ENCODE measurements at places on chromosomes 7 and 10.

- DNase-seq: peak; percentile 97
Measured at GRCh38 chr10:50621968-50622705, 1.6 kb downstream of the SGMS1 start.

GRCh38 chr10:131162866-131163843 is 148.4 kb downstream of the TCERG1L start:
- no peak for DNase-seq

DNA sequence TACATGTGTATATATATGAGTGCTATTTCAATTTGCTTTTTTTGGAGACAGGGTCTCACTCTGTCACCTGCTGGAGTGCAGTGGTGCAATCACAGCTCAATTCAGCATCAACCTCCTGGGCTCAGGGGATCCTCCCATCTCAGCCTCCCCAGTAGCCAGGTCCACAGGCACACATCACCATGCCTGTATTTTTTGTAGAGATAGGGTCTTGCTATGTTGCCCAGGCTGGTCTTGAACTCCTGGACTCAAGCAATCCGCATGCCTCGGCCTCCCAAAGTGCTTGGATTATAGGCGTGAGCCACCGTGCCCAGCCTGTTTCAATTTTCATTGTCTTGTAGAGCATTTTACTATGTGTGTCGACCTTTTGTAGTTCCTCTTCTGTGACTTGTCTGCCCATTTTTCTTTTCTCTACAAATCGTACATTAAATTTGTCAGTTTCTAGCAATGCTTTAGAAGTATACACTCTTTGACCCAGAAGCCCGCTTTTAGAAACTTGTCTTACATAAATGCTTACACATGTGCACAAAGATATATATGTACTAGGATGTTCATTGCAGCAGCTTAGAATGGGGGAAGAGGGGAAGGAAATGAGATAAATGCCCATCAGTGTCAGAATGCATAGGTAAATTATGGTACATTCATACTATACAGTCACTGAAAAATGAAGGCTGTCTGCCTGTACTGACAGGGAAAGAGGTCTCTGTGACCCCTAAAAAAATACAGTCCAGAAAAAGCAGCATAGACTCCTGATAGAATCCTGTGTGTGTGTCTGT is 12.2 kb upstream of the RFC2 start:
- no peak for DNase-seq

DNA sequence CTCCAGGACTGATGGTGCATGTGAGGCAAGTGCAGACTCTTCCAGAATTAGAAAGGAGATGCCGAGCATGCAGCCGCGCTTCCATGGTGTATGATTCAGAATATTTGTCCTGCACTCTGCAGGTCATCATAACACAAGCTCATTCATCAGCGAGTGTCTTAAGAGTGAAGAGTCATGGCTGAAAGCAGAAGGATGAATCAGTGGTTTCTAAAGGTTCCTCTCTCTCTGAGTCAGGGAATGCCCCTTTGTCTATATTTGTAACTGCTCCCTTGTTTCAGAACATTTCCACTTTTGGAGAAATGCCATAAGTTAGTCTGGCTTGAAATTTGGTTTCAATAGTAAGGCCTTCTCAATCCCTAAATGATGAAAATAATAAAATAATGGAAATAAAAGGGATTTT is 52.3 kb downstream of the HECW1 start:
- no peak for DNase-seq

DNA sequence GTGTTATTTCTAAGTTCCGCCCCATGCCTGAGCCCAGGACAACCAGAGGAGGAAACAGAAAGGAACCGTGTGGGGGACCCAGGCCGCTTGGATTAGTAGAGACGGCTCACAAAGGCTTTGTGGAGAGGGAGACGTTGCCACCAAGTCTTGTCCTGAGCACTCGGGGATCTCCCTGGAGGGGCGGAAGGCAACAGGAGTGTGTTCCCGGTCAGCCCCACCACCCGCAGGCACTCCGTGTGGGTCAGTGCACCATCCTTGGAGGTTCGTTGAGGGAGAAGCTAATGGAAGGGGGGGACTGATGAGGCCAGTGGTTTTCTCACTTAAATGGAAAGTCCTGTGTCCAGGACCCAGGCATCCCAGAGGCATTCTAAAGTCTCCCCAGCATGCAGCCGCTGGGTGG is 26.7 kb upstream of the EN2 start:
- no peak for DNase-seq

DNA sequence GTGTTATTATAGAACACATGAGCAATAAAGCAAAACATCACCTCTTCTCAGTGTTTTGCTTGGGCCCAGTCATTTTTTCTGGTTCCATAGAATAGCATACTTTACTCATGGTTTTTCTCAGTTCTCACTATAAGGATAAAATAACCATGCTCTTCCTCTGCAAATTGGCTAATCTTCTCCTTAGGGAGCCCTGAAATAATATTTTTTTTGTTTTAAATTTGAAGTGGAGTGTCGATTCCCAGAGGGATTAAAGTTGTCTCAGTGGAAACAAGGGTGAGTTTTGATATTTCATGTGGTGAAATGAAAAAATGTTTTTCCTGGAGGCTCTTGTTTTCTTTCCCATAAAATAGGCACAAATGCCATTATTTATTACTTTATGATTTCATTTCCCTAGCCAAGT is 127.3 kb downstream of the NOC3L start:
- DNase-seq: no peak

DNA sequence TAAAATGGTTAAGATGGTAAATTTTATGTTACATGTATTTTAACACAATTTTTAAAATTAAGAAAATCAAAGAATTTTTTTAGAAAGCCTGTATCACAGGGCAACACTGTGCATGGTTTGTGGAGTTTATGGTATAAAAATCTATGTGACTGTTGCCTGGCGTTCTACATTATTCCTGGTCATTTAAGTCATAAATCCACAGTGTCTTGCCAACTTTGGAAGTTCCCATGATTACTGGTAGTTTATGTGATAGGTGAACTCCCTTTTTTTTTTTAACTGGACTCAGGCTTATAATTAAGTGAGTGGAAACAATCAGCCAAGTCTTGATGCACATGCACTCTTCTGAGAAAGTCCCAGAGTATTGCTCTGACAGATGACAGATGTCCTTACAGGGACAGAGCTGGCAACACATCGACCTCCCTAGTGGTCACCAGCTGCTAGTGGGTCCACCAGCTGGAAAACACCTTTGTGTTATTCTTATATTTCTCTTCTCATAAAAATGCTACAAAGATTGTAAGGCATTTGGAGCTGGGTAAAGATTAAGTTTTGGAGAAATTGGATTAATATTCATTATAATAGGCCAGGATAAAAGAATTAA is 8.8 kb upstream of the STN1 start:
- DNase-seq: no peak

DNA sequence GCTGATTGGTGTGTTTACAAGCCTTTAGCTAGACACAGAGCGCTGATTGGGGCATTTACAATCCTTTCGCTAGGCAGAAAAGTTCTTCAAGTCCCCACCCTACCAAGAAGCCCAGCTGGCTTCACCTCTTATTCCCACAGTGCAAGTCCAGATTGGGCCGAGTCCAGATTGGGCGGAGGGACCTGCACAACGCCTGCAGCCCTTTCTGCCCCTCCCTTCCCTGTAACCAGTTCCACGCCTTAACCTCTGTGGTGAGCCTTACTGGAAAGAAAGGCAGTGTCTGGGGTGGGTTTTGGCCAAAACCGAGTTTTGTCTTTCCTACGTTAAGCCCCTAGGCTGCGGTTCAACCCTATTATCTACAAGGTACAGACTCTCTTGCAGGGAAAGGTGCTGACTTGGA is 268.7 kb downstream of the ZEB1 start:
- no peak for DNase-seq

DNA sequence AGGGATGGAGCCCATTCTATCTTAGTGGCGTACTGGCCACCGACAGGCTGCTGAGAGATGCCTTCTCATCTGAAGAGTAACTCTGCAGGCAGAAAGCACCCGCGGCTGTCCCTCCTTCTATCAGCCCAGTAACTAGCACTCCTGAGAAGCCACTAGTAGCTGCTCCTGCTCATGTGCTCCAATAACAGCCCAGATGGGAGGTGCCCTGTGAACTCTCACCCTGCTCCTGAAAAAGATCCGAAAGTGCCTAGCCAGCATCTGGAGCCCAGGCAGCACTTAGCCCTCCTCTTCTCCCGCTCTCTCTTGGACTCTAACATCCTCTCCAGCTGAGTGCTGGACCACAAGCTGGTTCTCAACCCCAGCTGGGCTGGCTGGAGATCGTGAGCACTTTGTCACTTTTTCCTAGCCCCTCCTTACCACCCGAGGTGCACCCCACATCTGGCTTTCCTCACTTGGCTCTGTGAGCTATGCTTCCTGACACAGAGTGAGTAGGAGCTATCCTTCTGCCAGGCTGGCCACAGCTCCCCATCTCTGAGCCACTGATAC is 239.2 kb downstream of the GRID1 start:
- no peak for DNase-seq

- DNase-seq: no peak
Measured at GRCh38 chr7:156783864-156784263, 109.1 kb downstream of the LMBR1 start.

GRCh38 chr10:29559996-29560395 is 74.8 kb downstream of the SVIL start:
- DNase-seq: no peak

- no peak for DNase-seq
Measured at GRCh38 chr10:42809676-42810075, 27.1 kb downstream of the BMS1 start.

DNA sequence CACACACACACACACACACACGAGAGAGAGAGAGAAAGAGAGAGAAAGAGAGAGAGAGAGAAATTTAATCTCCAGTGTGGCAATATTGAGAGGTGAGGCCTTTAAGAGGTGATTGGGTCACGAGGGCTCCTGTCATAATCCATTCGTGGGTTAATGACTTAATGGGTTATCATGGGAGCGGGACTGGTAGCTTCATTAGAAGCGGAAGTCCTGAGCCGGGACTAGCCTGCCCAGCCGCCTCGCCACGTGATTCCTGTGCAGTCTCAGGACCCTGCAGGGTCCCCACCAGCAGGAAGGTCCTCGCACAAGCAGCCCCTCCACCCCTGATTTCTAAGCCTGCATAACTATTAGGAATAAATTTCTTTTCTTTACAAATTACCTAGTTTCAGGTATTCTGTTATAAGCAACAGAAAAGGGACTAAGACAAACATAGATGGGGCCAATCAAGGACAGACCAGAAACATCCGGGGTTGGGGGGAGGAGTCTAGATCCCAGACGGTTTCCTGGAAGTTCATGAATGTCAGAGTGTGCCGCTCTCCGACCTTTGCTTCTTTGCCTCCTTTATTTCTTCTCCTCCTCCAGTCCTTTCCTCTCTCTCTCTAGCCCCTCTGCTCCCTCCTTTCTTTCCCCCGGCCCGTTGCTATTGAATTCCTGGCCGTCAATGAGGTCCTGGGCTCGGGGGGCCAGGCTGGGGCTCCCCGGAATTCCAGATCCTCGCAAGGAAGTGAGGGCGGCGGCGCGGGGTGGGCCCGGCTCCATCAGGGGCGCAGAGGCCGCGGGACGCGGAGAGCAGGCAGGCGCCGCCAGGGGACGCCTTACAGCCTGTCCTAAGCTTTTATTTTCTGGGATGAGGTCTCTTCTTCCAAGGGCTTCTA is 146.8 kb downstream of the CYP26A1 start:
- no peak for DNase-seq

GRCh38 chr7:74656441-74656836 is 1.1 kb upstream of the GTF2I start:
- peak; percentile 91 for DNase-seq

- peak; percentile 88 for DNase-seq
Measured at GRCh38 chr7:88243345-88243909, 23.6 kb upstream of the SRI start.

- peak; percentile 17 for DNase-seq
Measured at GRCh38 chr7:5420067-5420880, 3.4 kb downstream of the TNRC18 start.

- no peak for DNase-seq
Measured at GRCh38 chr7:117273325-117273724, 49.5 kb downstream of the WNT2 start.

GRCh38 chr10:130301021-130301892 is 165.1 kb downstream of the GLRX3 start:
- DNase-seq: peak; percentile 79

GRCh38 chr7:143393267-143394041 is 12.3 kb downstream of the ZYX start:
- no peak for DNase-seq

GRCh38 chr10:88582806-88583583 is at the start of gene RNLS:
RNLS (minus strand) TSS chr10:88583318.
- peak; percentile 90 for DNase-seq

GRCh38 chr10:125782616-125783015 is 7.0 kb upstream of the MMP21 start:
- DNase-seq: no peak

DNA sequence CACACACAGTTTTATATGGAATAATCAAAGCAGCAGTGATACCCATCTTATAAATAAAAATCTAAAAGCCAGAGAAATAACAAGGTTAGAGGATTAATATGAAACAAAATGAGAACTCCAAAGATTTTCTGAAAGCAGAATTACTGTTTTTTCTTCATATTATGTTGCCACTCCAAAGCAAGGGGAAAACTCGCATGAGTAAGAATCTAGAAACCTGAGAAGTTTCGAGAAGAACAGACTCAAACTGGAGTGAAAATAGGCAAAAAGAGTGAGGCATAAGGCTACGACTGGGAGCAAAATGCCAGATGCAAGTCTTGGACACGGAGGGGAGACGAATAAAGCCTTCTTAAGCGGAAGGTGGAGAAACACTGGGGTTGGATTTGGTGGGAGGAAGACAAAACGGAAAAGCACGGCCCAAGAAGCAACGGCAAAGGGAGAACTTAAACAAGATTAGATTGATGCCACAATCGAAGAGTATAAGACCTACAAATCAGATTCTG is 923 bp downstream of the TNPO3 start:
- DNase-seq: no peak

- no peak for DNase-seq
Measured at GRCh38 chr7:143362131-143363015, at the start of gene FAM131B. FAM131B (minus strand) TSS chr7:143362713; CDS start chr7:143362603, 110 bp downstream.

DNA sequence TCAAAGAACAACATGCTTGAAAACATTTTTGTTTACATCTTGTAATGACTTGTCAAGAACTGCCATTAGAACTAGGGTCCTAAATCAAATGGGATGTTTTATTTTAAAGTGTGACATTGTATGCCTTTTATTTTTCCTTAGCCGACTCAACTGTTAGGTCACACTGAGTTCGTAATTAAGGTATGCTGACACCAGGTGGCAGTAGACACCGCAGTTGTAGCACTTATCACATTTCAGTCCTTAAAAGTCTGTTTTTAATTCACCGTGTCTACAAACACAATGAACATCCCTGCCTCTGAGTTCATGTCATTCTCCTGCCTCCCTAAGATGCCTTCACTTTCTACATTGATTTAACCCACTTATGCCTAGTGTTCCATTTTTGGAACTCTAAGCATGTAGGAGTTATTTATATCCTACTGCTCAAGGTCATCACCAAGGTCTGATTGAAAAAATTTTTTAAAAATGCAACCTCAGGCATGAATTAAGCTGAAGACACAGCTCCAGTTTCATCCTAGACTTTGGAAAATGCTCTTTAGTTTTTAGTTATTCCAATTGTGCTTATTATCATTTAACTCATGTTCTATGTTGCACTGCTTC is 186.1 kb downstream of the BMPER start:
- peak; percentile 59 for DNase-seq

DNA sequence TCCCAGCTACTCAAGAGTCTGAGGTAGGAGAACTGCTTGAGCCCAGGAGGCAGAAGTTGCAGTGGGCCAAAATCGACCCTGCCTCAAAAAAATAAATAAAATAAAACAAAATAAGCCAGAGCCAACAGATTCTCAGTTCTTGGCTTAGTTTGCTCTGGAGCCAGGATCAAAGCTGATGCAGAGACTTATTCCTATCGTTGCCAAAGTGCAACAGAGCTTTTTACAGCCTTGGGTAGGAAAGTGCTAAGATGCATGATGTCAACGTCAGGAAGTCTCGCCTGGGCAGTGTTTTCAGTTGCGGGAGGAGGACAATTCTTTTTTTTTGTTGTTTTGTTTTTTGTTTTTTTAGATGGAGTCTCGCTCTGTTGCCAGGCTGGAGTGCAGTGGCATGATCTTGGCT is 43.8 kb upstream of the CYTH3 start:
- no peak for DNase-seq

All from OCI-M1 (cell line).